ENCODE measurements at places on chromosomes 4 and X.

DNA sequence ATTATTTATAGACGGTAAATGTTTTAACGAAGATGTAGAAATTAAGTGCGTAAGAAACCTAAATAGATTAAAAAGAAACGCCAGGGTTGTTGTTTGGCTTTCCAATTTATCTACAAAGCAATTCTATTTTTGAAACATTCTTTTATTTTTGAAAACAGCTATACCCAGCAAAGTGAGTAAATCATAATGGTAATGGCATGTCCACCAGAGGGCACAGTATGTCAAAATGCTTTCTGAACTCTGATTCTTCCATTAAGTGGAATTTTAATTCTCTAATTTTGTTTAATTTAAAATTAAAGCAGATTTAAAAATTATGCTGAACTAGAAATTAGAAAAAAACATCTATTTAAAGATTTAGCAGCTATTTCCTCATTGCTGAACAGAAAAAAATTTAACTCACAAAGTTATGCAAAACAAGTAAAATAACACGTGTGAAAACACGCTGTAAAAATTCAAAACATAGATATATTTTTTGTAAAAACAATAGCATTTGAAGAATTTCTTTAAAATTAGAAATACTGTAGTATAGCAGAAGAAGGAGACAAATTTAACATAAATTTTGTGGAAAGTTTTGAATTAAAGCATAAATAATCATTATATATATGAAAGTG, 26.5 kb downstream of the RASSF6 start:
- no peak for DNase-seq

- DNase-seq: no peak
Observed at GRCh38 chr4:123453061-123453680, 56.6 kb downstream of the SPRY1 start.

GRCh38 chr4:14269824-14270223, 642.3 kb upstream of the BOD1L1 start:
- DNase-seq: no peak

DNA sequence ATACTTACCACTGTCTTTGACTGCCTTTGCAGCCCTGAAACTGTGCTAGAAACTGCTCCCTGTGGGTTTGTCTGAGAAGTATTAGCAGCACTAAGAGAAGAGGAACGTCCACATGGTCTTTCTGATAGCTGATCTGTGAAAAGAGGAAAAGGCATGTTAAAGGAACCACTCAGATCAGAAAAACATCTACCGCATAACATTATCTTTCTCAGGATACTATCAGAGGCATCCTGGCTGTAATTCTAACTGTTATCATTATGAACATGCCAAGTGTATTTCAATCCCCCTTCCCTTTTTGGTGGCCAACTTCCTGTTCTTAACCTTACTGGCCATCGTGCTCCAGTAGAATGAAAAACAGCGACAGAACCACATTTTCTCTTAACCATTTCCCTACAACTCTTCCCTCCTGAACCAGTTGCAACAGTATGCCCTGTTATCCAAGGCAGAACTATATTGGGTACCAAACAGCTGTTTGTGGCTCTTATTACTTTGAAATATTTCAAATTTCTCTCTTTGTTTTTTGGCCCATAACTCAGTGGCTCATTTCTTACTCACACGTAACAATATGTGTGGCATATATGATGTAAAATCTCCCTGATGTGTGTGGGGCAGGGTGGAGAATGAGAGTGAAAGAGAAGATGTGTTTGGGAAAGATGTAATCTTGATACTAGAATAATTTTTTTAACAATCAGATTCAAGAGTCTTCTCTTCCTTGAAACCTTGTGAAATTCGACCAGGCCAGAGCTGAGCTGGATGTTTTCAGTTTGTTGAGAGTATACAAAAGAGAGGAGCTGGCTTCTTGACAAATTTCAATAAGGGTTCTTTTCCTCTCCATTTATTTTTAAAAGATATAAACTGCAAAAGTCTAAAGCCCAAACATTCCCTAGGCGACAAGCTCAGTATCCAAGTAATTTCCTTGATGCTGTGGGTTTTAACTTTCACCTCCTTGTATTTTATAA, 35.2 kb downstream of the ARHGEF6 start:
- DNase-seq: no peak

- DNase-seq: peak; percentile 78
Observed at GRCh38 chrX:69538321-69538876, 34.3 kb downstream of the NALF2 start.

DNA sequence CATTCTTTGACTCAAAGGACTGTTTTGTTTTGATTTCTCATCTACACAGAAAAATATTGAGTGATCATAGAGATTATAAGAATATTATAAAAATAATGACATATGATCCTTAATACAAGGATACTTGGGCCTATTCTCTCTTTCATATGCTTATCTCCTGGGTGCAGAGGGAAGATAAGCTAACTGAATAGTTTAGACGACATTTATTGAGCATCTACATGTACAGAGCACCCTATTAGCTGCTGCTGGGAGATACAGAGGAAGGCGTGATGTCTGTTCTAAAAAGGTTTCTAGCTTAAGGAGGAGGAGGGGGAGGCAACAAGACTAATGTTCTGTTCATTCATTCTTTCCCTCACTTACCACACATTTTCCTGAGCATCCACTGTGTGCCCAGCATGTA, 106.8 kb downstream of the HDAC8 start:
- no peak for DNase-seq

- DNase-seq: no peak
Observed at GRCh38 chrX:5695971-5696370, 532.7 kb downstream of the NLGN4X start.

DNA sequence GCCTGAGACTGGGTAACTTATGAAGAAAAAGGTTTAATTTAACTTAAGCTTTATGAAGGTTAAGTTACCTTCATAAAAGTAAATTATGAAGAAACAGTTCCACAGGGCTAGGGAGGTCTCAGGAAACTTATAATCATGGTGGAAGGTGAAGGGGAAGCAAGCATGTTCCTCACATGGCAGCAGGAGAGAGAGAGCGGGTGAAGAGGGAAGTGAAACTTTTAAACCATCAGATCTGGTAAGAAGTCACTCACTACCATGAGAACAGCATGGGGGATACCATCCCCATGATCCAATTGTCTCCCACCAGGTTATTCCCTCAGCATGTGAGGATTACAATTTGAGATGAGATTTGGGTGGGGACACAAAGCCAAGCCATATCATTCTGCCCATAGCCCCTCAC, 944.7 kb upstream of the NDST4 start:
- no peak for DNase-seq

DNA sequence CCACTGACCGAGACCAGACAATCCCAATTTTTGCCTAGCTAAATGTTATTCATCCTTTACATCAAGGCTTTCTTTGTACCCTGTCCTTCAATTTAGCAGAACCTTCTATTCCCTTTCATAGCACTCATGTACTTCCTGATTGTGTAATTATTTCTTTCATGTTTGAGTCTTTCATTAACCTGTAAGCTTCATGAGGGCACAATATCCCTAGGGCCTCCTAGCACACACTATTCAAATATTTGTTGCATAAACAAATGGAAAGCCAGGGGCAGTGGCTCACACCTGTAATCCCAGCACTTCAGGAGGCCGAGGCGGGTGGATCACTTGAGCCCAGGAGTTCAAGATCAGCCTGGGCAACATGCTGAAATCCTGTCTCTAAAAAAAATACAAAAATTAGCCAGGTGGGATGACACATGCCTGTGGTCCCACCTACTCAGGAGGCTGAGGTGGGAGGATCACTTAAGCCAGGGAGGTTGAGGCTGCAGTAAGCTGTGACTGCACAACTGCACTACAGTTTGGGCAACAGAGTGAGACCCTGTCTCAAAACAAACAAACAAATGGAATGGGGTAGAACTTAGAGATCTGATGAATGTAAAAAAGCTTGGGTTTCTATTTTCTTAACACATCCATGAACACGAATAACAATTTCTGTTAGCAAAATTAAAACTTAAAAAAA, 59.0 kb downstream of the SAT1 start:
- DNase-seq: no peak

Data from activated CD4-positive, alpha-beta memory T cell treated with anti-CD3 and anti-CD28 coated beads, Interleukin-2, amount 10 ng/mL, durations not matched to agents 7 days and 5 days (primary cell).